Lower lobe of right lung (tissue), 2 donors: ENCODE measurements at places on chromosomes 11 and 22. TPM values are rescaled to one million over a fixed set of nuclear protein-coding genes. Genes with fewer than 3 reads are reported as not detected.

Gene CBLIF
- total RNA-seq: not detected

Gene C11orf52
- 14.6 TPM for total RNA-seq

Gene OVCH2
- total RNA-seq: 7.4 TPM

Gene SRPRA
- total RNA-seq: 108 TPM

Gene PPARA
- total RNA-seq: 20.5 TPM

Gene LIF
- 3.1 TPM for total RNA-seq

Gene AMPD3
- total RNA-seq: 9.8 TPM

Gene SCGB2A2
- total RNA-seq: not detected

Gene LMNTD2
- 6.0 TPM for total RNA-seq

Gene OR8D4
- total RNA-seq: not detected

Gene VSTM5
- not detected for total RNA-seq

Gene OR52R1
- total RNA-seq: not detected

Gene CHRDL2
- total RNA-seq: 1.2 TPM

Gene FAM181B
- 0.09 TPM for total RNA-seq

Gene MUC5AC
- total RNA-seq: 0.35 TPM

Gene ACRV1
- not detected for total RNA-seq

Gene ELMOD1
- total RNA-seq: 1.8 TPM

Gene TIMP3
- total RNA-seq: 390 TPM

Gene SEC14L6
- total RNA-seq: 14.8 TPM

Gene NXPE1
- not detected for total RNA-seq

Gene ROBO4
- total RNA-seq: 58.3 TPM

Gene TMEM45B
- total RNA-seq: 13.8 TPM

Gene FOLR2
- 28.1 TPM for total RNA-seq

Gene PTPRJ
- total RNA-seq: 40.0 TPM

Gene SLC22A8
- total RNA-seq: not detected

Gene MICALL1
- total RNA-seq: 32.2 TPM

Gene TP53I11
- total RNA-seq: 103 TPM

Gene TMEM86A
- total RNA-seq: 11.7 TPM

Gene KCNK4
- not detected for total RNA-seq

Gene SLC16A8
- total RNA-seq: 0.24 TPM

Gene DUSP18
- total RNA-seq: 21.5 TPM

Gene DRD2
- total RNA-seq: not detected

Gene DGCR6
- 4.5 TPM for total RNA-seq

Gene SCYL1
- total RNA-seq: 61.2 TPM

Gene DCDC1
- 4.1 TPM for total RNA-seq

Gene CNIH2
- 0.89 TPM for total RNA-seq

Gene TECTA
- 0.59 TPM for total RNA-seq

Gene FLRT1
- not detected for total RNA-seq

Gene KDELR3
- 8.3 TPM for total RNA-seq

Gene MRGPRX4
- not detected for total RNA-seq

Gene BIRC2
- total RNA-seq: 46.0 TPM

Gene HOATZ
- 15.0 TPM for total RNA-seq

Gene APOL5
- not detected for total RNA-seq

Gene TMEM121B
- 0.97 TPM for total RNA-seq
